ENCODE measurements at places on chromosomes 11 and 22.

DNA sequence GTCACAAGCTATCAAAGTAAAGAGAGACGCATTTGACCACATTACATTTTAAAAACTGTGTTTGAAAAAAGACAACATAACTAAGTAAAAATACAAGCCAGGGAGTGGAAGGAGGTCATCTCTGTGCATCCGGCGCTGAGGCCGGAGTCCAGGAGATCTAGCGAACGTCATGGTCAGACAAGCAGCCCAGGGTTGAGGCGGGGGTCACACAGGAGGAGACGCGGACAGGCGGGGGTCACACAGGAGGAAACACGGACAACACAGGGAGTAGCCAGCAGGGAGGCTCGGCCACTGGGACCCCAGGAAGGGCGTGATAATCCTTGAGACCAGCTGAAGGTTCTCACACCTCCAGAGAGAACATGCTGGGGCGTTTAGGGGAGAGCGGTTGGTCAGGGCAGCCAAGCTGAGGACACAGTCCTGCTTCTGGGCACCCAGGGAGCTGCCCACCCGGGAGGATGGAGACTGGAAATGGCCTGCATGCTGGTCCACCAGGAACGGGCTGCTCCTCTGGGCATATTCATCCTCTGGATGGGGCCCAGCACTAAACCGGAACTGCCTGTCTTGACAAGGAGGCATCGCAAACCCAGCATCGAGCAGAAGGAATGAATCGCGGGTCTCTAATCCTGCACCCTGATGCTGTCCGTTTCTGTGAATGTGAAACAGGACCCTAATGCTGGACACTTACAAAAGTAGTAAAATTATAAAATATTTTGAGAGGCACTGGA, 40.9 kb upstream of the MUC5AC start:
- no peak for DNase-seq

DNA sequence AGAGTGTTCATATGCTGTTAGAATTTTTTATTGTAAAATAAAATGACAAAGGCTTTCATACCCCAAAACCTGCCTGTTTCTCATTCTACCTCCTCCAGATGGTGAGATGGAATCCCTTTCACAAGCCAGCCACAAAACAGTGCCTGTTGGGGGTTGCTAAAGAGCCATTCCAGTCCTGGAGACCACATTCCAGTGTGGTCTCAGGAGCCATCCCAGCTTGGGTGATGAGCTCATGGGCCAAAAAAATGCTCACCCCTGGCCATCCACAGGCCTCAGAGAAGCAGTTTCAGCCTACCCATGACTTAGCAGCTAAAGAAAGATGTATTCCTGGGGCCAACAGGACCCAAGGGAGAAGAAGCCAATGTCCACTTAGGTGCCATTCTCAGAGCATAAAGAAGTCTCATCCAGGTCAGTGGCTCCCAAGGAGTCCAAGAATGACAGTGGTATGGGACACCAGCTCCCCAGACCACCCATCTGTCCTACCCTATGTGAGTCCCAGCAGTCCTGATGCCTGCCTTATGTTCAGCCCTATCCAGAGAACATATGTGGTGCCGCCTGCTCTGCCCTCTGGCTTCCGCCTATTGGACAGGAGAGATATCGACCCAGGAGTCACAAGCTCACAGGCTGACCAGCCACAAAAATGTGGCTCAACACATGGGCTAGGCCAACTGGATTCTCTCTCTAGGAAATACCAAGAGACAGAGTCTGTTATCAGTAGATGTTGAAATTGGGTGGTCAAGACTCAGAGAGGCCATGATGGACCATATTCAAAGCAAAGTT, 26.4 kb downstream of the C11orf91 start:
- DNase-seq: no peak

- no peak for DNase-seq
Observed at GRCh38 chr11:76795936-76796441, 12.8 kb downstream of the TSKU start.

- no peak for DNase-seq
Observed at GRCh38 chr11:131687291-131688047, 317.1 kb downstream of the NTM start.

GRCh38 chr22:36244522-36245391, 5.4 kb upstream of the APOL2 start:
- peak; percentile 93 for DNase-seq

GRCh38 chr11:1224111-1224490, 1.2 kb downstream of the MUC5B start:
- no peak for DNase-seq

DNA sequence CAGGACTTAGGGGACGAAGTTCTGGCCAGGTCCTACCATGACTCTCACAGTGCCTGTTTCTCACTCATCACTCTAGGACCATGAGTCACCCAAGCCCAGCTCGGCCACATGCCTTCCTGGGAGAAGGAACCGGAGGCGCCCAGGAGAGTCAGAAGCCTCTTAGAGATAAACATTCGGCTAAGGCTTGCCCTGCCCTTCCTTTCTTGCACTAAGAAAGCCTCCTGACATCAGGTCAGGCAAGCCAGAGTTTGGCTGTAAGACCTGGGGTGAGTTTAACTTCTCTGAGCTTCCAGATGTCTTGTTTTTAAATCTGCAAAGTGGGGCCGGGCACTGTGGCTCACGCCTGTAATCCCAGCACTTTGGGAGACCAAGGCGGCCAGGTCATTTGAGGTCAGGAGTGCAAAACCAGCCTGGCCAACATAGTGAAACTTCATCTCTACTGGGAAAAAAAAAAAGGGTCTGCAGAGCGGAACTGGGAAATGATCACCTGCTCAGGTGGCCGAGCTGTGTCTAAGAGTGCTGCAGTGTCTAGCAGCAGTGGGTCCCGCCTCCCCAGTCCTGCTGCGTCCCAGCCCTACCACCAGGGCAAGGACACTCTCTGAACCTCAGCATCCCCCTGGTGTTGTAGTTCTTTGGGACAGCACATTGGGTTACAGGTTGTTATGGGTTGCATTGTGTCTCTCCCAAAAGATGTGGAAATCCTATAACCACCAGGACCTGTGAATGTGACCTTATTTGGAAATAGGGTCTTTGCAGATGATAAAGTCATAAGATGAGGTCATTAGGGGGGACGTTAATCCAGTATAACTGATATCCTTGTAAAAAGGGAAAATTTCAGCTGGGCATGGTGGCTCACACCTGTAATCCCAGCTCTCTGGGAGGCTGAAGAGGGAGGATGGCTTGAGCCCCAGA, 1.8 kb upstream of the CARS1 start:
- no peak for DNase-seq

GRCh38 chr22:36839356-36840073, 21.3 kb upstream of the NCF4 start:
- DNase-seq: no peak

GRCh38 chr11:1628506-1629325, 859 bp upstream of the KRTAP5-5 start:
- peak; percentile 43 for DNase-seq

- no peak for DNase-seq
Observed at GRCh38 chr11:18733202-18733601, 7.2 kb upstream of the IGSF22 start.

GRCh38 chr11:2088746-2089535, 50.2 kb downstream of the IGF2 start:
- no peak for DNase-seq

- no peak for DNase-seq
Observed at GRCh38 chr22:31637891-31638618, 24.0 kb downstream of the PISD start.

- DNase-seq: no peak
Observed at GRCh38 chr11:119712006-119712405, 17.0 kb downstream of the NECTIN1 start.

GRCh38 chr11:66133216-66133775, 63.2 kb downstream of the PACS1 start:
- DNase-seq: peak; percentile 78

DNA sequence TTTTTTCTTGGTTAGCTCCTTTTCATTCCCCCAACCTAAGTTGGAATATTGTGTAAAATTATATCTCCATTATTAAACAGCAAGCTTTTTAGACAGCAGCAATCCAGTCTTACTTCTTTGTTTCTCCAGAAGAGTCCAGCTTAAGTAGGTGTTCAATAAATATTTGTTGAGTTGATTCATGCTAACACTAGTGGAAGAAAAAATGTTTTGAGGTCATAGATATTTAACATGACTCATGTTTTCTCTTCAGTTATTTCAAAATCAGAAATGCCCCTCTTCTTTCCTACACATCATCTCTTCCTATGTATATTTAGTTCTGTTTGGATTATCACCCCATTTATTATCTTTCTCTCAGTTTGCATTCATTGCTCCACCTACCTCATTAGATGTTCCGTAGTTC, 20.3 kb downstream of the CCDC83 start:
- no peak for DNase-seq

DNA sequence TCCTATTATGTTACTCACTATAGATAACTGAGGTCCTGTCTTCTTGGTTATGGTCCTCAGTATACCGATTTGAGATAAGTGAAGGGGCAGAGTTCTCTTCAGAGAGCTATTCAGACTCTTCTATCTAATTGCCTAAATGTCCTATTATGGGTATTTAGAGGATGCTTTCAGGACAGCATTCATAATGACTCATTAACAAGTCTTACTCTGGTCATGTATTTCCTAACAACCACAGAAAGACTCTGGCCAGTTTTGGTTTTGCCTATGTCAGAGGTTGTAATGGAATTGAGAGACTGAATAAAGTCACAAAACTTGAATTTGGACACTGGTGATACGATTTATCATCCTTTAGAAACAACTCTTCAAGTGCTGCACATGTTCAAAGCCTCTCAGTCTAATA, 1233.0 kb downstream of the JRKL start:
- DNase-seq: no peak

DNA sequence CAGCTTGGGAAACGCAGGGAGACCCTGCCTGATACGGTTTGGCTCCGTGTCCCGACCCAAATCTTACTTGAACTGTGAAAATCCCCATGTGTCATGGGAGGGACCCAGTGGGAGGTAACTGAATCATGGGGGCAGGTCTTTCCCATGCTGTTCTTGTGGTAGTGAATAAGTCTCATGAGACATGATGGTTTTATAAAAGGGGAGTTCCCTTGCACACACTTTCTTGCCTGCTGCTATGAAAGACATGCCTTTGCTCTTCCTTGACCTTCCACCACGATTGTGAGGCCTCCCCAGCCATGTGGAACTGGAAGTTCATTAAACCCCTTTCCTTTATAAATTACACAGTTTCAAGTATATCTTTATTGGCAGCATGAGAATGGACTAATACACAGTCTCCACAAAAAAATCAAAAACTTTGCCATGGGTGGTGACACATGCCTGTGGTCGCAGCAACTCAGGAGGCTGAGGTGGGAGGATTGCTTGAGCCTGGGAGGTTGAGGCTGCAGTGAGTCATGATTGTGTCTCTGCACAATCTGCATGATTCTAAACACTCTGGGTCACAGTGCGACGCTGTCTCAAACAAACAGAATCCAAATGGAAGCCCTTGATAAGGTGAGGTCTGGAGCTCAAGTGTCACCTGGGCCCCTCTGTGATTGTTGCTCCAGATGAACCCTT, 34.9 kb downstream of the SYN3 start:
- no peak for DNase-seq
